ENCODE measurements at places on chromosomes 12 and 14. TPM values are rescaled to one million over a fixed set of nuclear protein-coding genes. Genes with fewer than 3 reads are reported as not detected.

Gene KRT80
- polyA plus RNA-seq = 0.70 TPM

Gene GNB3
- 13.0 TPM for polyA plus RNA-seq

Gene MYF5
- 0.18 TPM for polyA plus RNA-seq

Gene DTX1
- 13.6 TPM for polyA plus RNA-seq

Gene SYNDIG1L
- 0.30 TPM for polyA plus RNA-seq

Gene TAS2R10
- polyA plus RNA-seq = 3.1 TPM

Gene GAPDH
- polyA plus RNA-seq = 2,548 TPM

Gene RPS6KL1
- 1.9 TPM for polyA plus RNA-seq

Gene PRB4
- polyA plus RNA-seq = not detected

Gene TBX5
- polyA plus RNA-seq = not detected

Gene GOLGA5
- polyA plus RNA-seq = 35.2 TPM

Gene INSM2
- not detected for polyA plus RNA-seq

Gene ACOT4
- 4.0 TPM for polyA plus RNA-seq

Gene BICD1
- 22.0 TPM for polyA plus RNA-seq

Gene CD9
- 169 TPM for polyA plus RNA-seq

Gene ZNF219
- 42.2 TPM for polyA plus RNA-seq

Gene HOXC12
- not detected for polyA plus RNA-seq

Gene DAO
- polyA plus RNA-seq = 0.60 TPM

Gene TEDC1
- 13.7 TPM for polyA plus RNA-seq

Gene TBX3
- 74.4 TPM for polyA plus RNA-seq

Gene CCDC175
- polyA plus RNA-seq = 0.57 TPM

Gene GPR162
- 36.0 TPM for polyA plus RNA-seq

Gene TAS2R43
- polyA plus RNA-seq = 0.30 TPM

Gene ISM2
- polyA plus RNA-seq = 2.9 TPM

Gene WDR89
- 23.1 TPM for polyA plus RNA-seq

Gene LBHD2
- not detected for polyA plus RNA-seq

Gene TAS2R14
- 5.1 TPM for polyA plus RNA-seq
